Central memory CD8-positive, alpha-beta T cell (primary cell): ENCODE measurements at places on chromosomes 5 and 9.

DNA sequence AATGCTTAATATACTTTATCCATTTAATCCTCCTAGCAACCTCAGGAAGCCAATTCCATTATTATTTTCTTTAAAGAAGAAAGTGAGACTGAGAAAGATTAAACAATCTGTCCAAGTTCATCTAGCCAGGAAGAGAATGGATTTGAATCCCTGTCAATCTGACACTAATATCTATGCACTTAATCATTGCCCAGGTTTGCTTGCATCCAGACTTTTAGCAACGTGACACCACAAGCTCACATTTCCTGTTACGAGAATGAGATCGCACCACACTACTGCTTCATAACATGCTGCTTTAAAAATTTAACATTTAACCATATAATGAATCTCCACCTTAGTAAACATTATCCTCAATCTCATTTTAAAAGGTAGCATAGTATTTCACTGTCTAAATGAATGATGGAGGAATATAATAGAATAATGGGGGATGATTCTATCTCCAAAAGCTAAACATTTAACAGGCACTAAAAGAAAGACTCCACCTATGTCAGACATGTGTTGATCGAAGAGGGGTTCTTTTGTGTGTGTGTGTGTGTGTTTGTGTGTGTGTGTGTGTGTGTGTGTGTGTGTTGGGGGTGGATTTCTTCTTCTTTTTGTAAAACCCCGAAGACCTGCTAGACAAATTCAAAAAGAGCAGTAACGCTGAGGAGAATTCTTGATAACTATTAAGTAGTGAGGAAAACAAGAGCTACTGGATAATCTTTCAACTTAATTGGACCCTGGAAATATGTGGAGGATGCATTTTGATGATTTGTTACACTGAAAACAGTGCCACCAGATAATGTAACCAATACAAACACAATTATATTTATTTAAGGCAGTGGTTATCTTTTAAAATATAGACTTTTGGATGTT, 138.7 kb upstream of the NR3C1 start:
- no peaks in the 10 kb centered on the region for H3K4me1 ChIP-seq
- H3K36me3 ChIP-seq = no peaks in the 10 kb centered on the region
- no peak for DNase-seq

DNA sequence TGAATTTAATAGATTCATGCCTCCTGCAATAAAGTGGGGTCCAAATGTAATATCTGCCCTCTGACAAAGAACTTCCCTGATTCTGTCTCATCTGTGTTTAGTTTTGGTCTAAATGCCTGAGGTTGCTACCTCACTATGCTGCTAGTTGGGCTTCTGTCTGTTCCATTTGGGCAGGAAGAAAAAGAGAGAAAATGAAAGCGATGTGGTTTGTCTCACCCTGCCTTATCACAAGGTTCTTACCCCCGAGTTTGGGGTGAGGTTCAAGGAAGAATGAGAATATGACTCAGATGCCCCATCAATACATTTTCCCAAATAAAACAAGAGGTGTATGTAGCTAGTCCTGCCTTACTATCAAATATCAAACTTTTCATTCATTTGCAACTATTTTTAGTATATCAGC, 132.1 kb upstream of the MTAP start:
- no peak for DNase-seq
- peaks cover 6% of the 10 kb centered on the region for H3K4me1 ChIP-seq
- no peak overlapping the region for H3K4me3 ChIP-seq

GRCh38 chr9:95901506-95901905, 26.0 kb downstream of the ERCC6L2 start:
- H3K27me3 ChIP-seq = no peaks in the 10 kb centered on the region
- no peak for DNase-seq
- H3K36me3 ChIP-seq = peaks cover 10% of the 10 kb centered on the region
- no peak overlapping the region for H3K27ac ChIP-seq

DNA sequence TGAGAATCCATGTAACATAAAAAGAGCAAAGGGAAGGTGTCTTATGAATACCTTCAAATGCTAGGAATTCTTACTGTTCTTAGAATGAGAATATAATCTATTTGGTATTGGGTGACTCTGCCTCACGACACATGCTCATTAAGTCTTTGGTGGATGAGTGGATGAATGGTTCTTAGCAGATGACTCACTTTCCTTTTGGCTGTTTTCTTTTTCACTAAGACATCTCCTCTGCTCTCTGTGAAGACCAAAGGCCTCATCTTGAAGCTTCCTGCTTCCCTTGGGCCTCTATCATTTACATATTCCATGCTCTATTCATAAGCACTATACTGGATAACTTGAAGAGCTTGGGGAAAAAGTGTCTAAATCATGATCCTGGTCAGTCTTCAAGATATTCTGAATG, 468.1 kb downstream of the SPATA31D1 start:
- no peaks in the 10 kb centered on the region for H3K27me3 ChIP-seq
- peaks cover 3% of the 10 kb centered on the region for H3K36me3 ChIP-seq
- H3K27ac ChIP-seq = no peak overlapping the region

GRCh38 chr5:17604951-17605350, 968 bp downstream of the TAF11L11 start:
- H3K27ac ChIP-seq = no peak overlapping the region
- no peaks in the 10 kb centered on the region for H3K27me3 ChIP-seq
- DNase-seq = no peak
- no peaks in the 10 kb centered on the region for H3K4me1 ChIP-seq
- H3K36me3 ChIP-seq = no peaks in the 10 kb centered on the region
- no peak overlapping the region for H3K4me3 ChIP-seq
